Stimulated activated CD4-positive, alpha-beta T cell treated with anti-CD3 and anti-CD28 coated beads, Interleukin-2, amount 100 ng/mL, for 4 hours (primary cell): ENCODE measurements at places on chromosomes 7 and 10.
A peak's percentile ranks its signal among the peaks of the same experiment; 100 is the strongest.

DNA sequence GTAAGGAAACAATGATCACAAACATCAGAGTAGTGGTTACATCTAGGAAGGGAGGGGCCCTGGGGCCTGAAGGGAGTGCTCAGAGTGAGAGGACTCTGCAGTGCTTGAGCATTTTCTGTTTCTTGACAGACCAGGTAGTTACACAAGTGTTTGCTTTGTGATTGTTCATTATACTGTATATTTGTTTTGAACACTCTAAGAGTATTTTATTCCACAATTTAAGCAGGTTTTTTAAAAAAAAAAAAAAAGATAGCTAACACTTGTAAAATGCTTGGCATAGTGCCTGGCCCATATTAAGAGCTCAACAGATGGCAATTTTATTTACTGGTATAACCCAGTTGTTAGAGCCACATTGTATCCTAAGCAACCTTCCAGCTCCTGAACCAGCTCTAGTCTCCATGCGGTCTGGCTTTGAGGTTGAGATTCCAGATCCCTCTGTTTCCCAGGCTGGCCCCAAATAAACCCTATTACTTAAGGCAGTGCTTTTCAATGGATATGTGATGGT is 20.1 kb upstream of the ATXN7L1 start:
- DNase-seq, result no peak

- DNase-seq, result no peak
Measured at GRCh38 chr7:49523870-49524269, 249.6 kb upstream of the VWC2 start.

DNA sequence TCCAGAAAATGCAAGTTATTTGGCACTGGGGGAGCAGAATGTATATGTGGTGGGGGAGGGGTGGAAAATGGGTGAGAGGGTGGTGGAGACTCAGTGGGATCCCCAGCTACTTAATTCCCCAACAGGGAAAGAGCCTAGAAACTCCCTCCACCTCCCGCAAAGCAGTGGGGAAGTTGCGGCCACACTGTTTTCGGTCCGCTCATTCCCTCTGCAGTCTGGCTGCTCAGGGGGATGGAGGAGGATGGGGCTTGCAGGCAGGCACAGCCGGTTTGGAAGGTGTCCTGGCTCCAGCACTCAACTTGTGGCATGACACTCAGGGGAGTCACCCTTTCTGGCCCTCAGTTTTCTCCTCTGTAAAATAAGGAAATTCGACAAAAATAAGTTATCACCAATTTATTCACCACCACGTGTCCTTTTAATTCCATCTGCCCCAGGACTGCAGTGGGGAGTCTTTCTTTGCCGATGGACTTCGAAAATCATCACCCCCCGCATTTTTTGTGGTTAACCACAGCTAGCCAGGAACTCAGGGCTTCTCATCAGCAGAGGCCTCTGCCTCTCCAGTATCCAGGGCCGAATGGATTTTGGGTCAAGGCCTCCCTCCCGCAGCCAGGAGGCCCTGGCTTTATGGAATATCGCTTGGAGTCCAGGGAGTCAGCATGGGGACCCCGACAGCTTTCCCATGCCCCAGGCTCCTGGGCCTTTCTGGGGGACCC is 1.6 kb upstream of the HTRA1 start:
- no peak for DNase-seq

GRCh38 chr7:115359955-115360354 is 438.1 kb downstream of the MDFIC start:
- no peak for DNase-seq

- DNase-seq, result no peak
Measured at GRCh38 chr7:91892821-91893340, 12.4 kb upstream of the MTERF1 start.

DNA sequence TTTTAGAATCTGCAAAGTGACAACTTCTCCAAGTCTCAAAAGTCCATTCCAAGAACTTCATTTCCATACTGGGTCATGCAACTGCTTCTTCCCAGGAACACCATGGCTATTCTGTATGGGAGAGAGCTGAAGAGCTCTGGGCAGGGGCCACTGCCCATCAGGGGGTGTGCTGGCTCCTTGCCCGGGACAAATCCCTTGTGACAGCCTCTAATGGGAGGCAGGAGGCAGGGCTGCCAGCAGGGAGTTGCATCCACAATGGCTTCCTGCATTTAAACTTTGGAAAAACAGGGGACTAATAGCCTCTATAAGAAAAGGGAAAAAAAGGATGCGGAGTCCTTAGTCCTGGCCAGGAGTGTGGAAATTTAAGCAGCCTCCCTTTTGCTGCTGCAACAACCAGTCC is 18.4 kb upstream of the FRMD4A start:
- no peak for DNase-seq

- no peak for DNase-seq
Measured at GRCh38 chr7:99380032-99380822, 5.7 kb downstream of the ARPC1B start.

GRCh38 chr10:97195706-97196222 is 10.0 kb upstream of the SLIT1 start:
- no peak for DNase-seq

GRCh38 chr7:99393355-99394187 is 14.8 kb downstream of the PDAP1 start:
- DNase-seq, result no peak

DNA sequence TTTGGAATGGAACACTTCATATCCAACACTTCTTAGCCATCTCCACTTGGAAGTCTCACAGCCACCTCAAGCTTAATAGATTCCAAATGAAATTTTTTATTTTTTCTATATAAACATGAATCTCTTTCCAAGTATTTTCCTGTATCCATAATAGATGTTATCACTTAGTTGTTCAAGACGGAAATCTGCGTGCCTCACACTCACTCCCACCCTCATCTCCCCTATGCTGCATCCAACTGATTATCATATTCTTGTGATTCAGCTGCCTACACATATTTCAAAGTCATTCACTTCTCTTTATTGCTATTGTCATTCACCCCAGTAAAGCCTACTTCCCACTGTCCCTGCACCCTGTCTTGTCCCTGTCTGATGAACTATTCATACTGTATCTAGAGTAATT is 70.2 kb upstream of the MKX start:
- no peak for DNase-seq

- no peak for DNase-seq
Measured at GRCh38 chr7:150738591-150739001, 1.4 kb downstream of the GIMAP5 start.

GRCh38 chr7:89563597-89563996 is 590.7 kb upstream of the STEAP1 start:
- DNase-seq, result no peak

DNA sequence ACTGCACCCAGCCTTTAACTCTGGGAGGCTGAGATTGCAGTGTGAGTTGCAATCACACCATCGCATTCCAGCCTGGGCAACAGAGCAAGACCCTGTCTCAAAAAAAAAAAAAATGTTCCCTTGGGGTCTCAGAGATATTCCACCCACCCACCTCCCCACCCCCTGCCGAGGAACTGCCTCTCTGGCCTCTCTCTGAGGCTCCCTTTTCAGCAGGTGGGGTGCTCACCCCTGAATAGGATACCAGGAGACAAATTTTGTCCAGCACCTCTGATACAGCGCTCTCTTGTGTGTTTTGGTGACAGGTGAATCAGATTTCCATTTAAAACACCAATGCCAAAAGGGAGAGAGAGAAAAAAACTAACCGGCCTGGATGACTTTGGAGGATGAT is 92.6 kb upstream of the KIF5B start:
- DNase-seq, result no peak

- DNase-seq, result no peak
Measured at GRCh38 chr10:84336406-84337090, 8.2 kb downstream of the CCSER2 start.

- DNase-seq, result no peak
Measured at GRCh38 chr7:49243521-49243920, 319.2 kb downstream of the CDC14C start.

DNA sequence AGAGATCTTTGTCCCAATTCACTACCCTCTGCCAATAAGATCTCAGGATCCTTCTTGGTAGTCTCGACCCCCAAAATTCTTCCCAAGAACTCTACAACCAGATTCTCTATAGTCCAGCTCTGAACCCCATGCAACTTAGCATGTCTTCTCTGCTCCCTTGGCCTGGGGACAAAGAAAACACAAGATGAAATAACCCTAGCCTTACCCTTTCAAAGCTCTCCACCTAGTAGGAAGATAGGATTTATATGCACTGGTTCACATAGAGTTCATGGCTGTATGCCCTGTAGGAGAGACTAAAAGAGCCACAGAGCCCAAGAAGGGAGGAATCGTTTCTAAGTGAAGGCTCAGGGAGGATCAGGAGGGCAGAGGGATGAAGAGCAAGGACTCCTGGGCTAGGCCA is 96.1 kb downstream of the PPP1R3C start:
- DNase-seq, result no peak

GRCh38 chr7:2738766-2739549 is 51.0 kb downstream of the AMZ1 start:
- DNase-seq, result no peak

- no peak for DNase-seq
Measured at GRCh38 chr10:34954142-34954541, 136.0 kb downstream of the CUL2 start.

GRCh38 chr7:32616625-32617024 is 121.3 kb downstream of the AVL9 start:
- no peak for DNase-seq

DNA sequence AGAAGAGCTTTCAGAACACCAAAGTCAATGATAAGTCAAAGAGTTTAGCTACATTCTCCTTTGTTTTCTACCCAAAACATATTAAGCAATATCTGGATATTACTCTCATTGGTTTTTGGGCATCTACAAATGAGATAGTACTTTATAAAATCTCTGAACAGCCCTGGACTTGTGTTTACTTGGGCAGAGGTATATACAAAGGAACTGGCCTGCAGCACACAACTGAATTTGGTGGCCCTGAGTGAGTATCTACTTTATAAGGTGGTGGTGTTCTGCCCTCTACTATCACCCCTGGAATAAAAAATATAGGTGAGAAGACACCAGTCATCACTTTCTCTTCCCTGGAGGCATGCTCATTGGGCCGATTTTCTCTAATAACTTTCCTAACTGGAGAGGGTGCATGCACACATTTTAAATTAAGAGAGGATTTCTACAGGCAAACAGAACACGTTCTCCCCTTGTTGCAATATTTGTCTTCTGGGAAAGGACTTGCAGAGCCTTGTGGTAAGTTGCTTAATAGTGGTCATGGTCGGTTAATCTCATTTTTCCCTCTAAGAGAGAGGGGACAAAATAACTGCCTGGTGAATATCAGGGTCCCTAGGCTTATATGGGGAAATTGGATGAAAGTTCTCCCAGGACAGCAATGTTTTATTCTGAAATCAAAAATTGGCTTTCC is 41.1 kb downstream of the OTUD1 start:
- DNase-seq, result no peak

DNA sequence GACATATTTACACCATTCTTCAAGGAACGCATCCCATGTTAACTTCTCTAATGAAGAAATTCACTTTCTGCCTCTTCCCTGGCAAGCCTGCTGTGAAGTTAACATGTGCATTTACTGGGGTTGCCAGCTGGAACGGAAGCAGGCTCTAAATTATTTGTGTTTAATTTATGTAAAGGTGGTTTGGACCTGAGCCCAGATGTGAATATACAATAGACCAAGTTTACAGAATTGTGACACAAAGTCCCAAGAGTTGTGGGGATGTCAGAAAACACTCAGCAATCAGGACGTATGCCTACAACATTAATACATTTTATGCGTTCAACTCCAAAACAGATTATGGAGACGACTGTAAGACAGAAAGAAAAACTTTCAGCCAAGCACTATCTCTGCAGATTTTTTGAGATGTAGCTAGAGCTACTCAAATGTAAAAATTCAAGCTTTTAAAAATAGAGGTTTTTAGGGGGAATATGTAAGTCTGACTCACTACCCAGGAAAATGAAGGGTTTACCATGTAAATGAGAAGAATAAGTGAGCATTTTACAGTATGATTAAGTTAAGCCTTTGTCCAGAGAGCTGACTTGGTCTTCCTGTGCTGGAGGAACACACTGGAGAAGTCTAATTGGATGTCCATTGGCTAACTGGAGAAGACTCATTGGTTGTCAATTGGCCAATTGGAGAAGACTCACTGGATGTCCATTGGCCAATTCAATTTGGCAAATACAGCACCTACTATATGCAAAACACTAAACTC is 19.5 kb downstream of the NRP1 start:
- no peak for DNase-seq

DNA sequence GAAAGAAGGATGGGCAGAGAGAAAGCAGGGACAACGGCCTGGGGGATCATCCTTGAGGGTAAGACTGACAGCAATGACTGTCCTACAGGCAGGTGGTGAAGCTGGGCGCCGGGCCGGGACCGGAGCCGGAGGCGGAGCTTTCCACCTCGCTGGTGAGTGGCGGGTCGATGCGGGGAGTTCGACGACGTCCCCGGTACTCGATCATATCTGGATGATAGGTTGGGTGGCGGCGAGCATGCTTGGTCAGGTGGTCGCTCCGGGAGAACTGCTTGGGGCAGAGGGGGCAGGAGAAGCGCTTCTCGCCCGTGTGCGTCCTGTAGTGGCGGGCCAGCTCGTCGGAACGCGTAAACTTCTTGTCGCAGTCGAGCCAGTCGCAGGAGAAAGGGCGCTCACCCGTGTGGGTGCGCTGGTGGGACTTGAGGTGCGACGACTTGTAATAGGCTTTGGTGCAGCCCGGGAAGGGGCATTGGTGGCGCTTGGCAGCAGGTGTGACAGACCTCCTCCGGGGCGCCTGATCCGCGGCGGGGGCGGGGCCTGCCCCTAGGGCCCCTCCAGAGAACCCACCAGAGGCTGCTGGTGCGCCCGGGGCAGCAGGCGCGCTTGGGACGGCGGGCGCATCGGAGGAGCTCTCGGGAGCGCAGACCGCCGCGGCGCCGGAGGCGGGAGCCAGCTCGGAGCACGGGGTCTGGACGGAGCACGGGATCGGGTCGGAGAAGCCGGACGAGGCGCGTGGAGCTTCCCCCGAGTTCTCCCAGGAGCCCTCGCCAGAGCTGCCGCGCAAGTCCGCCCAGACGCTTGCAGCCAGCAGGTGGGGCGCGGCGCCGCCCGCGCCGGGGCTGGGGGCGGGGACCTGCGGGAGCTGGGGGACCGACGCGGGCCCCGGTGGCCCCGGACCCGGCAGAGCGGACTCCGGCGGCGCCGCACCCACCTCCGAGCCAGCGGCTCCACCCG is 752 bp downstream of the KLF14 start:
- DNase-seq, result peak; percentile 16

DNA sequence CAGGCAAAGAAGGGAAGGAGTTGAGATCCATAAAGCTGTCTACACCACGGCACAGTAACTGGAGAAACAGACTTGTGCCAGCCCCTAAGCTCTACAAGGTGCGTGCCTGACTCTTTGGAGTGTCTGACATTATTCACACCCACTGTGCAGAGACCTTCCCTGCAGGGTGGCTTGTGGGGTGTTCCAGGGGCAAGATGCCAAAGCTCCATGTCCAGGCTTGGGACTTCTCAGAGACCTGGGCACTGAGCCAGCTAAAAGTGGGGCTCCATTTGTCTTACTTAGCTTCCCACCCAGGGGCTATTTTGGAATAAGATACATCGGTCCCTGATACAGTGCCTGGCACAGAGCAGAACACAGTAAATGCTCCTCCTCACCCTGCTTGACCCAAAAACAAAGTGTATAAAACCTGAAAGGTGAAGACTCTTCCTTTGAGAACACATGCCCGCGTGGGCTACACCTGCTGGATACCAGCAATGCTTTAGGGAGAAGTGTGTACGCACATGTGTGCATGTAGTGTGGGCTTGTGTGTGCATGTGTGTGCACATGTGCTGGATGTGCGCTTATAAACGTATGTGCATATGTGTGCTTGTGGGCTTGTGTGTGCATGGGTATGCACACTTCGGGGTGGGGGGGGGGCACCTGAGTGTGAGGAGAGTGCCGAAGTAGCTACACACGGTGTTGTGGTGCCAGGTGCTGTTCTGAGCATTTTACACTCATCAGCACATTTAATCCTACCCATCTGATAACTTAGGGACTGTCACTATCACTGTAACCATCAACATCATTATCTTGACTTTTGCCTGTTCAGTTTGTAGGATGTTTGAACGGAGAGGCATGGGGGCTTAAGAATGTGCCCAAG is 143.0 kb downstream of the ARHGAP22 start:
- no peak for DNase-seq
